Stimulated activated CD4-positive, alpha-beta T cell treated with anti-CD3 and anti-CD28 coated beads, Interleukin-12 subunit alpha, Interleukin-12 subunit beta, amount 100 ng/mL, for 24 hours (primary cell): ENCODE measurements at places on chromosomes 6 and 20.

DNA sequence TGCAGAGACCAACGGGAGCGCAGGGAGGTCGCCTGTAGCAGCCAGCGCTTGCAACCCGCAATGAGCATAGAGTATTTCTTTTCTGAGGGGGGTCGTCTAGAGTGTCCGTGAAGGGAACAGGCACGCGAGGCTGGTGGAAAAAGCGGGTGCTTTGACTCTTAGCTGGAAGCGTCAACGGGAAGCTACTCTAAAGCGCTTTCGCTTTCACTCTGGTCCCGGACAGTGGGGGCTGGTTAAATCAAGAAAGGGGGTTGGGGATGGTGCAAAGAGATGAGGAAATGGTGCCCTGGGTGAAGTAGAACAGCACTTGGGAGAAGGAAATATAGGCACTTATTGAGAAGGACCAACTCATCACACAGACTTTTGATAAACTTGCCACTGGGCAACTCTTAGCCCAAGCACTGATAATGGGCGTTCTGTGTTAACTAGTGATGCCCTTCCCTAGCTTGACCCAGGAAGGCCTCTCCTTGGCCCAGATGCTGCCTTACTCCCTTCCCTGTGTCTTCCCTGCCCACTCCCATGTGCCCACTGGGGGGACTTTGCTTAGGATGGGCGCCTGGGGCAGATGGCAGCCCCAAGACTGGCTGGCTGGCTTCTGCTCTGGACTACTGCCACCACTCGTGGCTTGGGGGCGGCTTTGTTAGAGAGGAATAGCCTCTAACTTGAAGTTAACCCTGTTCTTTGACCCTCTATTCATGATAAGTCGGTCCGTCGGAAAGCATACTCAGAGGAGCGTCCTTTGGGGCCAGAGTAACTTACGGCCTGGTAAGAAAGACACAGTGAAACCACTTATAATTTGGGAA is 585 bp downstream of the PSMB9 start:
- peak; percentile 48 for DNase-seq

DNA sequence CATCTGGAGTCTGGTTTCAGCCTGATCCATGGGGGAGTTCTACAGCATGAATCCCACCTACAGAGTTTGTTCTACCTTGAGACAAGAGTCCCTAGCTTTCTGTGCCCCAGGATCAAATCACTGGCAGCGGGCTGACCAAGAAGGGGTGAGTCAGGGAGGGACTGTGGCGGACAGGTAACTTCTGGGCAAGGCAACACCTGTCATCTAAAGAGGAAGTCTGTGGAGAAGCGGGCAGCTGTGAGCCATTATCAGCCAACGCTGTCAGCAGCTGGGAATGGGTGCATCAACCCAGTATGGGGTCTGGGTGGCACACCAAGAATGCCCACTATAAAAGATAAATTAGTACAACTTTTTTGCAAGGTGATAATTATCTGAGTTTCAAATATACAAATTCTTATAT is 45.9 kb downstream of the UBE3D start:
- DNase-seq, result no peak

DNA sequence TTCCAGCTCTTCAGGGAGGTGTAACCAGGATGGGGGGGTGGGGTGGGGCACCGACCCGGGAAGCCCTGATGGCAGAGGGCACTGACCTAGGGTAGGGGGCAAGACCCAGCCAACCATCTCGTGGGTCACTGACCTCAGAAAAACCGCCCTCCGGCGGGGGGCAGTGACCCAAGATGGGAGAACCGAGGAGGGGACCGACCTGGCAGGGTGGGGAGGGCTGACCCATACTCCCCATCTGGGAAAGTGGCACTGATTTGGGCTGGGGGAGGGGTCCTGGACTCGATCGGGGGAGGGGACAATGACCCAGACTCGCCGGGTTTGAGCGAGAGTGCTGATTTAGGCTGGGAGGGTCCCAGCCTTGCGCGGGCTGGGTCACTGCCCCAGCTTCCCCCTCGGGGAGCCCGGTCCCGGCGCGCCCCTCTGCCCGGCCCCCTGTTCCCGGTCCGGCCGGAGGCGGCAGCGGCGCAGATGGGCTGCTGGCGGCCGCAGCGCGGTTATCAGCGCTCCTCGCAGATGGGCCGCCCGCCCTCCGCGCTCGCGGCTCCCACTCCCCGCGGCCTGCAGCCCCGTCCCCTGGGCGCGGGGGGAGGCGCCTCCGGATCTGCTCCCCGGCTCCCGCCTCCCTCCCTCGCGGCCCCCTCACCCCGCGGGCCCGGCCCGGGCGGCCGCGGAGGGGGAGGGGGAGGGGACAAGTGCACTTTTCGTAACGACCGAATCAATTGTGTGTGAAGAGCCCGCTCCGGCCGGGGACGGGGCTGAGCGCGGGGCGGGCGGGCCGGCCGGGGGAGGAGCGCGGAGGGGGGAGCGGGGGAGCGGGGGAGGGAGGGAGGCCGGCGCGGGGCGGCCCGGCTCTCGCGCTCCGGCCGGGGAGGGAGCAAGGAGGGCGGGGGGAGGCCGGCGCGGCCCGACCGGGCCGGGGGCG is 2.2 kb downstream of the NOL4L start:
- DNase-seq, result no peak

DNA sequence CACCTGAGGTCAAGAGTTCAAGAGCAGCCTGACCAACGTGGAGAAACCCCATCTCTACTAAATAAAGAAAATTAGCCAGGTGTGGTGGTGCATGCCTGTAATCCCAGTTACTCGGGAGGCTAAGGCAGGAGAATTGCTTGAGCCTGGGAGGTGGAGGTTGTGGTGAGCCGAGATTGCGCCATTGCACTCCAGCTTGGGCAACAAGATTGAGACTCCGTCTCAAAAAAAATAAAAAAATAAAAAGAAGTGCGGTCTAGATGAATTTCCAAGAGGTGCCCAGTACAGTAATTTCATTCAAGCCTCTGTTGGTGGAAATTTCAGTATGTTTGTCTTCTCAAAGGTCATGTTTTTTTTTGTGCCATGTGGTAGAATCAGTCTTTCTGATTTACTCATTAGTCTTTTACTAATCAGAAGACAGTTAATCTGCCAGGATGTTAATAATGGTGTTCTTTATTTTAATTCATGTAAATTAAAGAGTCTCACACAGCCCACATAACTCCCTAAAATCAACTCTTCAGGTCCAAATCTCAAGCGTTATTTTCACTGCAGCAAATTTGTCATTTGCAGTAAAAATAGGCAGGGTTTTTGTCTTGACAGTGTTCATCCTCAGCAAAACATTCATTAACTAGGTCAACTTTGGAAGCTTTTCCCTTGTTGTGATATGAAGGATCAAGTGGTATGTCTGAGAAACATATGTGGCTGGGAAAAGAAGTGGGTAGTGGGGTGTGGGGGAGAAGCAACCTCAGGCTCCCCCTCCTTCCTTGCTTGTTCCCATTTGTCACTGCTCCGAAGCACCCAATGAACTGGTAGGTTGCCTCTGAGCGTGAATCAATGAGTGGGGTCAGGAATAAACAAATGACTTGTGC is 13.3 kb downstream of the TP53INP2 start:
- no peak for DNase-seq

DNA sequence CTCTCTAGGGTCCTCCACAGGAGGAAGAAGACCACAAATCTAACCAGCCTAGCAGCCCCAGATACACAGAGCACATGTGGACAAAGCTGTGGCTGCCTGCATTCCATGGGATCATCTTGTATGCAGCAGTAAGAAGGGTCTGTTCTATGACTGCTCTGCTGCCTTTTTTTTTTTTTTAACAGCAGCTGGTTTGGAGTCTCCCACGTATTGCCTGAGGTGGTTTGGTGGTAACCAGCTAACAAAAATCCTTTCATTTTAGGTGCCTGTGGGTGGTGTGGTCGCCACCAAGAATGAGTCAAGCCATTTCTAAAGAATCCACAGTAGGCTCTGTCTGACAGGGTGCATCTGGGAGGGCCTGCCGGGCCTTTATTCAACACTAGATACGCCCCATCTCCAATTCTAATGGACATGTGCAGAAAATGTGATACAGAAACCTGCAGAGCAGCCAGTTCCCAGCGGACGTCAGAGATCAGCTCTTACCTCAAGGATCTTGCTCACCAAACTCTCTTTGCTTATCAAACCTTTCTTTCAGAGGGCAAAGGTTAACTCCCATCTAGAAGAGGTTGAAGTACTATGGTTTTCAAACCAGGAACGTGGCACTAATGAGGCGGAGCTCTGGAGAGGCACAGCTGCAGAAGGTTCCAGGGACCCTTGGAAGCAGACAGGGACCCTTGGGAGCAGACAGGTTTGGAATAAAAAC is 32.0 kb downstream of the GNAS-AS1 start:
- peak; percentile 61 for DNase-seq

GRCh38 chr6:36523936-36524499 is 23.3 kb downstream of the STK38 start:
- no peak for DNase-seq
